ENCODE measurements at places on chromosomes 7 and 10.

DNA sequence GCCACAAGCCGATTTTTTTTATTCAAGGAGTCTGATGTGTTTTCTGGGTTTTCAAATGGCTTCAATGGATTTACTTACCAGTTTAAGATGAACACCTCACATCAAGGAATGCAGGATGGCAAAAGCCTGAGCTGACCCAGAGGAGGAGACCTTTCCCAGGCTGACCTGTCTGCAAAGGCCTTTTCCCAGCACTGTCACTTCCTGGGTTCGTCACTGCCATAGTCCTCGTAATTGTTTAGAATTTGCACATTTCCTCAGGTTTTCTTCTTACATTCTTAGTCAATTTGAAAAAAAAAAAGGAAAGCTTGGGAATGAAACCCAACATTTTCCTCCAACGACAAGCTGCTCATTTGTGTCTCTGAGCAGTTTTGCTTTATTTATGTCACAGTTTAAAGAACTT is 42.0 kb downstream of the PTER start:
- DNase-seq = no peak

DNA sequence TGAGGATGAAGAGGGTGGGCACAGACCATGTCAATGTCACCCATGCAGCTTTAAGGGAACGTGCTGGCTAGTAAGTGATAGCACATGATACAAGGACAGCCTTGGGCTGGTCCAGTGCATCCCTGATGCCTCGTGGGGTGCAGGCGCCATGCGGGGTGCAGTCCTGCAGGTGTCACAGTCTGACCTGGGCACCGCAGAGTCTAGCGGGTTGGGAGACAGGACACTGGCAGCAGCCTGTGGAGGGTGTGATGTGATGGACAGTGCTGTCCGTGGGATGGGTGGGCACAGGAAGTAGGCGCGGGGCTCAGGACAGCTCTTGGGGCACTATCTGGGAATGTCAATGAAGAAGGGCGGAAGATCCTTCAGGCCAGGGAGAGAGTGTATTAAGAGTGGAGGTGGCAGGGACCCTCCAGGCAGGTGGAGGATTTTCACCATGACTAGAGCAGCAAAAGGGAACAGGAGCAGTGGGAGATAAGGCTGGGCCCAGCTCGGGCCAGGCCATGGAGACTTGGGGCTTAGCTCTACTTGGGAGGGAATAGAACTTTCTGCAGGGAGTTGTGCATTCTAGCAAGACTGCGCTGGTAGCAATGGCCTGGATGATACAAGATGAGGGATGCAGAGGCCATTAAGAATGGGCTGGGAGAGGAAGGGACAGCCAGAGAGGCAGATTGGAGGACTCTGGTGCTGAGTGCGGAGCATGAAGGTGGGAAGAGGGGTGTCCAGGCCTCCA is 122.5 kb downstream of the PTPN20 start:
- DNase-seq = no peak

- no peak for DNase-seq
These were observed 154.6 kb downstream of the ZNF438 start for GRCh38 chr10:30877111-30877510.

DNA sequence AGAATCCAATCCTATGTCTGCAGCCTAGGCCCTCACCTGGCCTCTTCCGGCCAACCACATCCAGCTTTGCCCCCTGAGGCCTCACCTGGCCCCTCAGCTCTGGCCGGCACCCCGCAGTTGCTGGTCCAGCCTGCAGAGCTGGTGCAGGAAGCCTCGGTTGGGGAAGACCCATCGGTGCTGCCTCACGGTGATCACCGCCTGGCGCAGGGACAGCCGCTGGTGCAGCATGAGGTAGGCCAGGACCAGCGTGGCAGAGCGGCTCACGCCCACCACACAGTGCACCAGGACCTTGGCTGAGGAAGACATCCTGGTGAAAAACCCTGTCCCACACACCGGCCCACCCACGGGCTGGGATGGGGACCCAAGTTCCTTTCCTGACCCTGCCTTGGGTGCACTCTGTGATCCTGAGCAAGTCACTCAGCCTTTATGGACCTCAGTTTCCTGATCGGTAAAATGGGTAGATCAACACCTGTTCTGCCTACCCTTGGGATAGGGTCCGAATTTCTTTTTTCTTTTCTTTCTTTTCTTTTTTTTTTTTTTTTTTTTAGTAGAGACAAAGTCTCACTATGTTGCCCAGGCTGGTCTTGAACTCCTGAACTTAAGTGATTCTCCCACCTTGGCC is 5.8 kb upstream of the SAMD8 start:
- DNase-seq = no peak

DNA sequence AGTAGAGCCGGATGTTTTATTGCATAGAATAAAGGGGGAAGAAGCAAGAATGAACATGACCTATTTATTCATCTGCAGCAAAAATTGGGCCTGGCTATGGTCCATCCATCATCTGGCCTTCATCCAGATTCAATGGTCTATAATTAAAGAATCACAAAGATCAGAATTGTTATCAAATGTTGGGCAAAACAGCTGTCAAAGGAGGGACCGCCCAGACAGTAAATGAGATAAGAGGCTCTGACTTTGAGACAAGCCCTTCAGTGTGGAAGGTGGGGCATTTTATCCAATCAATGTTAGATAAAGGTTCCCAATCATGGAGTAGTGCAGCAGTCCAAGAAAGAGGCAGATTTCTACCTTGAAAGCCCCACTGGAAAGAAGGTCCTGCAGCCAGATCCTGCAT is 153.5 kb downstream of the PARD3 start:
- no peak for DNase-seq

- DNase-seq = no peak
These were observed 143.6 kb downstream of the AGMO start for GRCh38 chr7:15418264-15418663.

GRCh38 chr10:117726596-117727295 is 184.2 kb downstream of the EMX2 start:
- no peak for DNase-seq

- no peak for DNase-seq
These were observed 174.3 kb downstream of the EMX2 start for GRCh38 chr10:117716889-117717288.

- DNase-seq = no peak
These were observed 162.9 kb downstream of the ARL5B start for GRCh38 chr10:18822156-18822555.

- no peak for DNase-seq
These were observed 378.9 kb downstream of the RPS24 start for GRCh38 chr10:78412605-78413004.

- DNase-seq = no peak
These were observed 73.5 kb downstream of the BUB3 start for GRCh38 chr10:123227706-123228105.

- DNase-seq = no peak
These were observed 22.2 kb downstream of the LANCL2 start for GRCh38 chr7:55387062-55387965.

GRCh38 chr10:121812031-121812430 is 115.8 kb downstream of the ATE1 start:
- DNase-seq = no peak

DNA sequence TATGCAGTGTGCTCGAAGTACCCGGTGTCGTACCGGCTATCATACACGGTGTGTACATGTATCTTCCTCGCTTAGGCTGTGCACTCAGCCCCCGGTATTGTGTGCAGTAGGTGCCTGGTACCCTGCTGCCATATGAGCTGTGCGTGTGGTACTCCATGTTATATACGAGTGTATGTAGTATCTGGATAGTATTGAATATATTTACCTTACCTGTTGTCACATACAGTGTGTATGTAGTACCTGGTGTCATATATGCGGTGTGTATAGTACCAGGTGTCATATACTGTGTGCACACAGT is 1.2 kb downstream of the ZMYND11 start:
- DNase-seq = no peak

DNA sequence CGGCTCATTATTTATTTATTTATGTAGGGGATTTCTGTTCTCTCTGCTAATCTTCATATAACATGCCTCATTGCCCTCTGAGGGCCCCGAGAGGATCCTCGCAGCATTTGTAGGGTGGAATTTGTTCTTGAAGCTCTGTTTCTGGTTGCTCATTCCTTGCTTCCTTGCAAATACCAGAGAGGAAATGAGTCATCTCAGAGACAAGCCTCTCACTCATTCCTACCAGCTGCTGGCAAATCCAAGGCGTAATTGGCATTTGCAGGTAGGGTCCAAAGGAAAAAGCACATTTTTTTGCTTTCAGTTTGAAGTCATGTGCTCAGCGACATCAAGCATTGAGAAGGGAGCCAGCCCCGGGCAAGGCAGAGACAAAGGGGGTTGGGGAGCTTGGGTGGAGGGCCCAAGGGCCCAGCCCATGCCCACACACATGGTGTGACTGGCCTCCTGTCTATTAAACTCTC is 501.6 kb downstream of the GALNT17 start:
- no peak for DNase-seq

DNA sequence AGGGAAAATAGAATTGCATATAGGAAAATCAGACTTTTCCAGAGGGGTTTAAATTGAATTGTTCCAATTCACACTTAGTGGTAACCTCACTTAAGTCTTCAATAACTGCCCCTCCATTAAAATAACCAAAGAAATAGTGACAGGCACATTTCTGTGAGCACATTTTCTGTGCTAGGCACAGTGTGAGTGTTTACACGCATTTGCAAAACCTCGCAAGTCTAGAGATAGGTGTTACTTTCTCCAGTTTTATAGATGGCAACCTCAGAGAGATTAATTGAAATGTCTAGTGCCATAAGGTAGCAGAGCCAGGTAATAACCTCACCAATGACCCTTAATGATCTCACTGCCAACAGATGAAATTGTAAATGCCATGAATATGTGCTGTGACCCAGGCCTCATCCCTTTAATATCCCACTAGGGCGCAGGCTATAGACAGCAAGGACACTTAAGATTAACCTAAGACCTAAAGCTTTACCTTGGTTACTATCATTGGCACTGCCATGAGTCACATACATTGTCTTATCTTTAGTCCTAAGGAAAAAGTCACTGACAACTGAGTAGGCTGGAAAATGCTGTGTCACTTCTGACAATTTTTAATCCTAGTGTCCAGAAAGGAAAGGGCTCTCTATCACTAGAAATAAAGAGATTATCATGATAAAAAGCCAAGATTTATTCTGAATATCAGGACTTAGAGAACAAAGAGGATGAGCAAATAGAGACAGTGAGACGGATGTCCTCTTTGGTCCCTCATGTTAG is 187.8 kb downstream of the PPP1R17 start:
- no peak for DNase-seq

- DNase-seq = no peak
These were observed 311.7 kb upstream of the HPS1 start for GRCh38 chr10:98758463-98758862.

- no peak for DNase-seq
These were observed 352.2 kb downstream of the PRPF18 start for GRCh38 chr10:13938950-13939349.

- no peak for DNase-seq
These were observed 29.8 kb upstream of the CHST15 start for GRCh38 chr10:124123156-124123555.

GRCh38 chr7:116522247-116522646 is 2.6 kb upstream of the CAV1 start:
- DNase-seq = no peak
